ENCODE measurements at places on chromosomes 1 and 21.

- DNase-seq: no peak
These were observed 2.2 kb upstream of the NBPF1 start for GRCh38 chr1:16615253-16616252.

DNA sequence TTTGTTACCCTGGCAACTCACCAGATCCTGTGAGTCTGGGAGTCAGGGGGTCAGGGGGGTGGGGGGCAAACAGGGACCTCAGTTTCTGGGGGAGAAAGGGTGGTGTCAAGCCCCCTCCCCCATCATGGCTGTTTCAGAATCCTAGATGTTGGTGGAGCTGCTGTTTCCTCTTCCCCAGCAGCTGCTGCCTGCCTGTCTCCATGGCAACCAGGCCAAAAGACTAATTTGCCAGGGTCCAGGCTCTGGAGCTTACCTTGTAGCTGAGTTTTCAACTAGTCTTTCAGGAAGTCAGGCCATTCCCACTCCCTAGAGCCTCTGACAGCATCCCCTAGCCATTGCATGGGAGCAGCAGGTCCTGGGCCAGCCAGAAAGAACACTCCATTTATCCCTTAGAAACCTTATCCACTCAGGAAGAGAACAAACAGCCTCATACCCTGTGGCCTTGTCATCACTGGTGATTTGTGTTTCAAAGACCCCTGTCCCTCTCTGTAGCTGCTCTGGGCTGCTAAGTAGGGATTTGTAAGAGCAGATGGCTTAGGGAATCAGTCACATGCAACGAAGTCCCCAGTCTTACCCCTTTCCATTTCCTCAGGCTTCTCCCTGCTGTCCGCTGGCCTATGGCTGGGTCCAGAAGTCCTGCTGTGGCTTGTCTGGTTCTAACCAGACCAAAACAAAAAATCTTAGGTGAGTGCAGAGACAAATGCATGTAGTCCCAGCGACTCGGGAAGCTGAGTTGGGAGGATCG, 21.5 kb upstream of the STMN1 start:
- no peak for DNase-seq

DNA sequence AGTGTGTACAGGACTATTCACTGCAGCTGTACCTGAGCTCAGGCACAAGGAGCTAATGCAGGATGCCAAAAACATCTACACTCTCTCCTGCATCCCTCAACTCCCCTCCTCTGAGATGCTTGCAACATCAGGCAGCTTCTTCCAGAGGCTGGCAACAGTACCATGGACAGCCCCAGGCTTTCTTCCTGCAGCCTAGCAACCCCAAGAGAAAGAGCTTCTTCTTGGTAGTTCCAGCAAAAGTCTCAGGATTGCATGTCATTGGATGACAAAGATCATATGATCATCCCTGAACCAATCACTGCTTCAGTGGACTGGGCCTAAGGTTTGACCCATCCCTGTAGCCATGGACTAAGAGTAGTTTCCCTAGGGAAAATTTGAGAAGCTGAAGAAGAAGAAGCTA, 46.7 kb downstream of the CAMK2N1 start:
- DNase-seq: peak; percentile 52

- no peak for DNase-seq
These were observed 114.9 kb downstream of the CASZ1 start for GRCh38 chr1:10681296-10682107.

GRCh38 chr1:152447484-152447883, 33.4 kb upstream of the CRNN start:
- DNase-seq: no peak

DNA sequence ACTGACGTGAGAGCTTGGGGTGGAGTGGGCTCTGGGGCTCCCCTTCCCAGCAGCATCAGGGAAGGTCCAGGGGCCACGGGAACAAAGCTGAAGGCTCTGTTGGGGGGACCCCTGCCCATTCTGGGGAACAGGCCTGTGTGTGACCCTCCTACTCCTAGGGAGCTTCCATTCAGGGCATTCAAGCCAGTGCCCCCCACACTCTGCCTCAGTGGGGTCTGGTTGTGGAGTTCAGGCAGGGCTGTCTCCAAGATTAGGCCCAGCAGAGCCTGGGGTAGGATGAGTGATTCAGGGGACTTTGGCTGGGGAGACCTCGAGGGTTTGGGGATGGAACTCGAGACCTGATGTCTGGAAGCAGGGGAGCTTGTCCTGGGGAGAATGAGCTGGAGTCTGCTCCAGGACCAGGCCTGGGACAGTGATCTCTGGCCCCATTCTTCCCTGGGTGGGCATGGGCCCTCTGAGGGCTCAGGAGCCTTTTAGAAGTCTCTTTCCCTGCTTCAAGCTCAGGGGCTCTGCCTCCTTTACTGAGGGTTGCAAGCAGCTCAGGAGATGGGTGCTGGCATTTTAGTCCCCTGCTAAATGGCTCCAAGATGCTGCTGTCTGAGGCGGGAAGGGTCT, 81.7 kb downstream of the PTPRU start:
- no peak for DNase-seq

GRCh38 chr1:163922743-163923201, 601.0 kb downstream of the NUF2 start:
- peak; percentile 56 for DNase-seq

DNA sequence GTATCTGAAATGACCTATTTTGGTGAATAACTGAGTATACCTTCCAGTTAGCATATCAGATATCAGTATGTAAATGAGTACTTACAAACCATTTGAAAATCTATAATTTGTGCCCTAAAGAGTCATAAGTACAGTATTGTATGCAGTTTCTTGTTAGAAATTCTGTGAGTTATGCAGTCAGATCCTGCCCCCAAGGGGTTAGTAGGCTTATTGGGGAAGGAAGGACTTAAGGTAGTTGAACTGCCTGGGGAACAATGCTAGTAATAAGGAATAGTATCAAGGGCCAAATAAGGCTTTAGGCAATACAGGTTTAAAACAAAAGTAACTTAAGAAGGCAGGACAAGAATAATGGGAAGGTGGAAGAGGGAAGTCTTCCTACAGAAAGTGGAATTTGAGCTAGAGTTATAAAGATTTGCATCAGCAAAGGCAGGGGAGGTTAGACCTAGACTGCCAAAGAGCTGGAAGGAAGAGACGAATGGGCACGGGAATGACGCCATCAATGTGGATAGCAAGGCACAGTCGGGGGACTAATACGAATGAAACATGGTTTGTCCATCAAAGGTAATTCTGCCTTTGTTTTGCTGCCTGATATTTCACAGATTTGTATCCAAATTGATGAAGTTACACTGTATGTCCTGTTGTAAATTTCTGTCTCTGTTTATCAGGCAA, 182.9 kb upstream of the DPYD start:
- DNase-seq: peak; percentile 51

- DNase-seq: peak; percentile 92
These were observed 36.9 kb upstream of the HIVEP3 start for GRCh38 chr1:41955461-41956159.

- DNase-seq: peak; percentile 22
These were observed 165.6 kb downstream of the USP25 start for GRCh38 chr21:15895142-15896106.

DNA sequence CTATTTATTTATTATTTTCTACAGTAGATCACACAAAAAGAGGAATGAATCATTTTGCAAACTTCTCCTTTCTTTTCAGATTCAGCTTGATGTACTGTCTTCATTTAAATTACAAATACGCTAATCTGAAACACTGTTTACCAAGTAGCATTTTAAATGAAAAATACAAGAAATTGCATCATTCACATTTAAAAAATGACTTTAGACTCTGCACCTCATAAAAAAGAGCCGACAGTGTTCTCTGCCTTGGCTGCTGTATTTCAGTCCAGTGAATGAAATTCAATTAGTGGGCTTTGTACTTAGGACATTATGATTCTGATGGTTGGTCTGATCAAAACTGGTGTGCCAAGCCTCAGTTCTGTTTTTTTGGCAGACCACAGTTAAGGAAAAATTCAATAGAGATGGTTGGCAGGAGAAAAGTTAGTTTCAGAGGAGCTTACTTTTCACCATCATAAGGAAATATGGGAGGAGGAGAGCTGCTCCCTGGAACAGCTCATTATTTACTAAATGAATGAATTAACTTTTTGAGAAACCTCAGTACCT, 222.4 kb upstream of the ESRRG start:
- no peak for DNase-seq

DNA sequence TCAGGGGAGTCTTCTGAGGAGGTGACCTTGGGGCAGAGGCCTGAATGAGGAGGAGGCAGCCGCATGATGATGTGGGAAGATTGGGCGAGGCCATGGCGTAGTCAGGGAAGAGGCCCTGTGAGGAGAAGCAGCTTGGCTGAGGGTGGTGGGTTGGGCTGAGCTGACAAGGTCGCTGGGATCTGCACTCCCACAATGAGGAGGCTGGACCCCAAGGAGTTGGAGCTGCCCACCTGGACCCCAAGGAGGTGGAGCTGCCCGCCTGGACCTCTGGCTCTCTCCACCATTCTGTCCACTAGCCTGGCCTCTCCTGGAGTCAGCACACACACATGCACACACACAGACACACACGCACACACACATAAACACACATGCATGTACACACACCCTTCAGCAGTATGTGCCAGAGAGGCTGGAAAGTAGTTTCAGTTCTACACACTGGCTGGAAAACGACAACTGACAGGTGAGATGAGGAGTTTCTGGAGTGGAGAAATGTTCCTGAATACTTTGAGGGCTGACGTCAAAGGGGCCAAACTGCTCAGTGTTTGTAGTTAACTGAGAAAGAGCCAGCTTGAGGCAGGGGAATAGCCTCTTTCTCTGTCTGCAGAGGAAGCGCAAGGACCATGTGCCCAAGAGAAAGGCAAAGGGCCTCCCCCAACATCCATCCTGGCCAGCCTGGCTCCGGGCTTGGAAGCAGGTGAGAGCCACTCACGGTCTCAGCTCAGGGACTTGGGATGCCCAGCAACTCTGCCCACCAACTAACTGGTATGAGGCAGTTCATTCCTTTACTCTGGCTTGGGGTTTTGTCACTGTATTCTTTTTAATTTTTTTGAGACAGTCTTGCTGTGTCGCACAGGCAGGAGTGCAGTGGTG, 7.1 kb downstream of the SMPDL3B start:
- DNase-seq: no peak

DNA sequence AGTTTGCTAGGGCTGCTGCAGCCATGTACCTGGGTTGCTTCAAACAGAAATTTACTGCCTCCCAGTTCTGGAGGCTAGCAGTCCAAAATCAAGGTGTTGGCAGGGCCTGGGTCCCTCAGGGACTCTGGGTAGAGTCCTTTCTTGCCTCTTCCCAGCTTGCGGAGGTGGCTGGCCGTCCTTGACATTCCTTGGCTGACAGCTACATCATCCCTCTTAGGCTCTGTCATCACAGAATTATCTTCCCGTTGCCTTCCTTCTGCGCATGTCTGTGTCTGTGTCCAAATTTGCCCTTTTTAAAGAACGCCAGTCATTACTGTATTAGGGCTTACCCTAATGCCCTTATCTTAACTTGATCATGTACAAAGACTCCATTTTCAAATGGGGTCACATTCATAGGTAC, 37.6 kb upstream of the PGBD5 start:
- no peak for DNase-seq

DNA sequence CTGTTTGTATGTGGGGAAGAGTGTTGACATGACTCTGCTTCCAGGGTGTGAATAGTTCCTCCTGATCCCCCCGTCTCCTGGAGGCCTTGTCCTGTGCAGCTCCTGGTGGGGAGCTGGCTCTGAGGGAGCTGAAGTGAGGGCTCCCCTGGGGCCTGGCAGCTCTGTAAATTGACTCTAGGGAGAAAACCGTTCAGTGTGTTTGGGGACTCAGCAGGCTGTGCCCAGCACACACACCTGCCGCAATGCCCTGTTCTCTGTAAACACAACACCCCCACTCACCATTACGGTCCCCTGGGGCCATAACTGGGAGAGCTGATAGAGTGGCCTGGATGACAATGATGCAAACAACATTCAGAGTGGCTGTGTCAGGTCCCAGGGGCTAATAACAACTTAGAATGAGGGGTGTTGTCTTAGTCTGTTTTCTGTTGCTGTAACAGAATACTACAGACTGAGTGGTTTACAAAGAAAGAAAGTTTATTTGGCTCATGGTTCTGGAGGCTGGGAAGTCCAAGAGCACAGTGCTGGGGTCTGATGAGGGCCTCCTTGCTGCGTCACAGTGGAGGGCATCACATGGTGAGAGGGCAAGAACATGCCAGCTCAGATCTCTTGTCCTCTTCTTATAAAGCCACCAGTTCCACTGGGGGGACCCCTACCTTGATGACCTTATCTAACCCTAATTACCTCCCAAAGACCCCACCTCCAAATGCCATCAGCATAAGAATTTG, 15.3 kb downstream of the ADORA1 start:
- DNase-seq: no peak

DNA sequence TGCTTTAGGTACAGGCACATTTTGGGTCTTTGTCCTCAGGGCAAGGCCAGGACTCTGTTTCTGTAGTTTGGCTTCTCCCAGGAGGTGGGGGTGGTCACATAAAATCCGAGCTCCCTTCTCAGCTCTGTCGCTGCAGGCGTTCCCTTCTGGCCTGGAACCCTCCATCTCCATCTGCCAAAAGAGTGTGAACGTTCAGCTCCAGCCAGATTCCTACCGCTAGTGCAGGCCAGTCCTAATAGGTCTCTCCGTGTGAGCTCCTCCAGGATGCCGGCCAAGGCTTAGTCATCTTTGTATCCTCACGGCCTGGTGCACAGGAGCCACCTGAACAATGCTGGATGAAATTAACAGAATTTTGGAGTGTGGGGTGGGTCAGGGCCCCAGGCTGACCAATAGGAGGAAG, 19.9 kb upstream of the KCNA10 start:
- DNase-seq: no peak

DNA sequence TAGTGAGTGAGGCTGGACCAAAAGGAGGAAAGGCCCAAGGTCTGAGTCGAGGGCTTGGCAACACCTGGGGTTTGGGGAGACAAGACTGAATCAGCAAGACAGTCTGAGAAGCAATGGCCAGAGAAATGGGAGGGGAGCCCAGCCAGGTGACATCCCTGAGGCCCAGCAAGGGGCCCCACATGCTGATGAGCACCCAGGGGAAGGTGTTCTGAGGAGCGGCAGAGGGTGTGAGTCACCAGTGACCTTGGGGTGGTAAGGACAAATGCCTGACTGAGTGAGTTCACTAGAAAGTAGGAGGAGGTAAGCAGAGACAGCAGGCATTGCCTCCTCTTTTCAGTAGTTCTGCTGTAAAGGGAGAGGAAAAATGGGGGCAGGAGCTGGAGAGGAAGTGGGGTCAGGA, 192.4 kb upstream of the GALNT2 start:
- DNase-seq: no peak

DNA sequence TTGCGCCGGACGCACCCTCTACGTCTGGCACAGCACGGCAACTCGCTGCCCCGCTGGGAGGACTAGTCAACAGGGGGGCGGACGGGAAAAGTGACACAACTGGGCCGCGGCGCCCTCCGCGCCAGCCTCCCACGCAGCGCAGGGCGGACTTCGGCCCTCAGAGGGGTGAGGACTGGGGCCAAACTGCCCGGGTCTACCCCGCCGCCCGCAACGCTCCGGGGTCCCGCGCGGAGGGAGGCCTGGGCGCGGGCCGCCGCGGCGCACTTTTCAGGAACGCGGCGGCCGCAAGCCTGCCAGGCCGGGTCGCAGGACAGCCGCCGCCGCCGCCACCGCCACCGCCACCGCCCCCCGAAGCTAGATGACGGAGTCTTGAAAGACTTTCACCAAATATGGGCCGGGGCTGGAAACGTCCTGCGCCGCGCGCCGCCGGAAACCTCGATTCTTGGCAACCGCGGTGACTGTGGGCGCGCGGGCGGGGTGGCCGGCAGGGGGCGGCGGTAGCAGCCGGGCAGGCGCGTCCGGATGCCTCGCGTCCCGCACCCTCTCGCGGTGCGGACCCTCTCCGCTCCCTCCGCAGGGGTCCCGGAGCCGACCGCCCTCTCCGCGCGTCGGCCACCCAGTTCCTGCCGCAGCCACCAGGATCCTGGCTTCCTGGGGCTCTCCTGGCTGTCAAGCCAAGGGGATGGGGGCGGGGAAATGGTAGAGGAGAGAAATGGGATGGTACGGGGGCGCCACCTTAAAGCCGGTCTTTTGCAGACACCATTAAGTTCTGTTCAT, 3.7 kb upstream of the CCN1 start:
- DNase-seq: peak; percentile 90

Data from iris pigment epithelial cell (primary cell).